ENCODE measurements at places on chromosomes 4 and X.

GRCh38 chr4:56690393-56690792, 9.3 kb upstream of the HOPX start:
- no peak for DNase-seq

DNA sequence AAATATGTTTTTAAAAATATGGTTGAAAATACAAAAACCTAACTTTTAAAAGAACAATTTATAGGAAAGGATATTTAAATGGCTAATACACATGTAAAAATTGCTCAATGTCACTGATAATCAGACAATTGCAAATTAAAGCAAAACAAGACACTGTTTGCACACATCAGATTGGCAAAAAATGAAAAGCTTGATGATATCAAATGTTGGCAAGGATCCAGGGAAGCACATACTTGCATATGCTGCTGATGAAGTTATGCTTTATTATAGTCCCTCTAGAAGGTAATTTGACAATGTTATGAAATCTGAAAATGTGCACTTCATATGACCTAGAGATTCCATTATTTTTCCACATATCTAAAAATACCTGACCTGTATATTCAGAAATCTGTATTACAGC, 45.7 kb upstream of the EPGN start:
- no peak for DNase-seq

DNA sequence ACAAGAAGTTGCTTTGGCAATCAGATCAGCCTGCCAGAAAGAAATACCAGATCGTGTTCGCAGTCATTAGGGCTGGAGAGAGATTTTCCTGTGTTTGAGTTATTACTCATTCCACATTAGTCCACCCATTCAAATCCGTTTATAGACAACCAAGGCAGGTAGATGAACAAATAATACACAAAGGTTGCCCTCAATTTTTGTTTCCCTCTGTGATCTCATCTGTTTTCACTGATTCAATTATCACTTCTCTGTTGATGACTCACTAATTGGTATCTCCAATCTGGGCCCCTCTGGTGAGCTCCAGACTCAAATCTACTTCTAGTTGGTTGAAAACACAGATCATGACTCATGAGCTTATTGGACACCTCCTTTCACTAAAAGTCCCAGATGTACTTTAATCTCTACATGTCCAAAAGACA, 54.5 kb downstream of the CHM start:
- DNase-seq = peak; percentile 27

GRCh38 chr4:3869661-3870566, 103.7 kb downstream of the ADRA2C start:
- DNase-seq = no peak

DNA sequence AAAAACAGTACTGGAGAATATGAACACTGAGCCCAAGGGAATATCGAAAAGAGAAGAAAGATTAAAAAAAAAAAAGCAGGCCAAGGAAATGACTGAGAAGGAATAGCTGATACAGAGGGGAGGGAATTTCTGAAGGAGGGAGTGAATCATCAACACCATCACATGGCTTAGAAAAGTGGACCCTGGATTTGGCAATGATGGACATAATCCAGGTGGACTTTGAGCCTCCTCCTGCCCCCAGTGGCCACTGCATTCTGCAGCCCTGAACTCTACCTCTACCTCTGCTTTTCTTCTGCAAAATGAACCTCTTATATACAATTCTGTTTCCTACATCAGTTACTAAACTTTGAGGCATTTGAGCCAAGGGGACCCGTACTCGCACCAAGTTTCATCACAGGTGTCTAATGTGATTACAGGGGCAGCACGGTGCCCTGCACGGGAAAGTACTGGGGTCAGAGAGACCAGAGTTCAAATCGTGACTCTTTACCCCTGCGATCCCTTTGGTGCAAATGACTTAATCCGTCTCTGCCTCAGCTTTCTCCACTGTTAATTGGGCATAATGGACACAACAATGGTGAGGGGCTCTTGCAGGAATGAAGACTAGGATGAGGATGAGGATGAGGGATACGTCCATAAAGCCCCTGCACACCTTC, 1.1 kb downstream of the OCIAD2 start:
- DNase-seq = peak; percentile 31

GRCh38 chrX:38754102-38754790, 47.0 kb upstream of the MID1IP1 start:
- peak; percentile 35 for DNase-seq

GRCh38 chr4:337932-338758, 531 bp downstream of the ZNF141 start:
- DNase-seq = peak; percentile 29

All from fibroblast of skin of abdomen (primary cell).